Body of pancreas (tissue), 4 donors: ENCODE measurements at places on chromosomes 2 and 18. TPM values are rescaled to one million over a fixed set of nuclear protein-coding genes. Genes with fewer than 3 reads are reported as not detected.

GRCh38 chr2:212097001-212097400, 441.6 kb downstream of the ERBB4 start:
- no peak for DNase-seq

DNA sequence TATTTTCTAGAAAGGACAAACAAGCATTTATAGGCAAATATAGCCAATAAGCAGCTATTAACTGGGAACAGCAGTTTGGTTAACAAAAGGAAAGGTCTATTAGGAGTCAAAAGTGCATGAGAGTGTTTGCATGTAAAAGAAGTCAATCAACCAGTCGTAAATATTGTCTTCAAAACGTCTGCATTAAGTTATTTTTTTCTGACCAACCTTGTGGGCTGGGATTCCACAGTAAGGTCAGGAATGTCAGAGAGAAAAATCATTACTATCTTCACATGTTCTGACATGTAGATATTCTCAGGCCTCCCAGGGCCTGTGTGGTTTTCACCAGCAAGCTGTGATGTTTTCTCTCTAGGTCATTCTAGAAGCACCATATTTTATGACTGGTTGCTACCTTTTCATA, 922.5 kb downstream of the SUCLG1 start:
- DNase-seq: no peak

DNA sequence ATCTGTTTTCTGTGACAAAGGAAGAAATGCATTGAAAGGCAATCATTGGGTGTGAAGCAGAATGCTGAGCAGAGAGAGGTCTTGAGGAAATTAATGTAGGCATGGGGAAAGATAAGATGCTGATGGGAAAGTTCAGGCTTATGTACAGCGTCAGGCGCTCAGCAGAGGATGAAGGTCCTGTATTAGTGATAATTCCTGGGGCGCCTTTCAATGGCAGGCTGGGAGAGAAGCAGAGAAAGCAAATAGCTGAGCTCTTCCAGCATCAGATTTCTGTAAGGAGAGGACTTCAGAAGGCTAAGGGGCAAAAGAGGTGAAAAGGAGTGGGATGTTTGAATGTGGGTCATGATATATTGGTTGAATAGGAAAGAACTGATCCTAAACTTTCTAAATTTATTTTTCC, 129.8 kb downstream of the HNMT start:
- DNase-seq: no peak

Gene DSC1
- total RNA-seq: not detected

DNA sequence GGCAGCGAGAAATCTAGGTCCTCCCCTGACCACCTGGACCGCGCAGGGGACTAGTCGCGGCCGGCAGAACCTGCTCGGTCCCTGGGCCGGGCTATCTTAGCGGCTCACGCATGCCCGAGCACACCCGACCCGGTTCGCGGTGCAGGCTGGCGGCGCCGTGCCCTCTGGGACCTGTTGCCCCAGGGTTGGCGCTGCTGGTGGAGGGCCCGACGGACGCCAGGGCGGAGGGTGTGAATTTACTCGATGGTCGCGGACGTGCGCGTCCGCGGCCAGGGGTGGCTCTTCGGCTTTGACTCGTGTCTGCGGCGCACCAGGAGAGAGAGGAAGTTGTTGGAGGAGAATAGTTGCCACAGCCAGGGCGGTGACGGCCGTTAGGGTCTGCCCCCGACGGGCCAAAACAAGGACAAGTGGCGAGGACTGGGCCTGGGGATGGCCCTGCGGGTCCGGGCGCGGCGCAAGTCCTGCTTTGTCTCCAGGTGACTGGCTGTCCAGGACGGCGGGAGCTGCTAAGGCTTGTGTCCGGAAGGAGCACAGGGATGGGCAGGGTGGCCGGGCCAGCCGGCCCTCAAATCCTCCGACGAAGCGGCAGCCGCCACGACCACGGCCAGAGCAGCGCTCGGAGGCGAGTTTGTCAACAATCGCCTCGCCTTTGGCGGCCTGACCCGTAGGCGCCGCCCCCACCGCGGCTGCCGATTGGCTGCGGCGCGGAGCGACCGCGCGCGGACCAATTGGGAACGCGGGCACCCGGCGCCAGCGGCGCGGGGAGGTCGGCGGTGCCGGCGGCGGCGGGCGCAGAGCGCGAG, 1.3 kb downstream of the BCL2L11 start:
- peak; percentile 89 for DNase-seq

- DNase-seq: no peak
Observed at GRCh38 chr2:119599384-119599783, 55.1 kb downstream of the CFAP221 start.

GRCh38 chr2:218392459-218392858, 7.2 kb upstream of the CTDSP1 start:
- no peak for DNase-seq

- peak; percentile 52 for DNase-seq
Observed at GRCh38 chr2:119142824-119143223, 15.7 kb downstream of the C1QL2 start.

DNA sequence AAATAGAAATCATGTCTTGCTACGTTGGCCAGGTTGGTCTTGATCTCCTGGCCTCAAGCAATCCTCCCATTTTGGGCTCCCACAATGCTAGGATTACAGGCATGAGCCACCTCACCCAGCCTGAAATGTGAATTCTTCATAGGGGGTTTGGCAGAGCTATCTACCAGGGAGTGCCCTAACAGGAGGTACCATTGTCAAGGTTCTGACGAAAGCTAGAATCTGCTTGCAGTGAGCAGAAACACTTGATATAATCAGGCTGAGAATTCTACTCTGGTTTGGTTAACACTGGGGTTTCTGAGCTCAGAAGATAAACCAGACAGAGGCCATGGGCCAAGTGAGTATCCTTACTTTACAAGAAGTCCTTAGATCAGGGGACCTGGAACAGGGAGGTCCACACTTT, 7.2 kb upstream of the LAMA3 start:
- DNase-seq: no peak

Gene TDRD15
- 0.33 TPM for total RNA-seq
